ENCODE measurements at places on chromosomes 7 and 10.
A peak's percentile ranks its signal among the peaks of the same experiment; 100 is the strongest.

GRCh38 chr10:58621379-58622077 is 108.9 kb downstream of the BICC1 start:
- DNase-seq = no peak

- no peak for DNase-seq
These were observed 156.1 kb upstream of the PLXDC2 start for GRCh38 chr10:19659920-19660655.

GRCh38 chr7:131045526-131045925 is 282.1 kb upstream of the MKLN1 start:
- DNase-seq = no peak

DNA sequence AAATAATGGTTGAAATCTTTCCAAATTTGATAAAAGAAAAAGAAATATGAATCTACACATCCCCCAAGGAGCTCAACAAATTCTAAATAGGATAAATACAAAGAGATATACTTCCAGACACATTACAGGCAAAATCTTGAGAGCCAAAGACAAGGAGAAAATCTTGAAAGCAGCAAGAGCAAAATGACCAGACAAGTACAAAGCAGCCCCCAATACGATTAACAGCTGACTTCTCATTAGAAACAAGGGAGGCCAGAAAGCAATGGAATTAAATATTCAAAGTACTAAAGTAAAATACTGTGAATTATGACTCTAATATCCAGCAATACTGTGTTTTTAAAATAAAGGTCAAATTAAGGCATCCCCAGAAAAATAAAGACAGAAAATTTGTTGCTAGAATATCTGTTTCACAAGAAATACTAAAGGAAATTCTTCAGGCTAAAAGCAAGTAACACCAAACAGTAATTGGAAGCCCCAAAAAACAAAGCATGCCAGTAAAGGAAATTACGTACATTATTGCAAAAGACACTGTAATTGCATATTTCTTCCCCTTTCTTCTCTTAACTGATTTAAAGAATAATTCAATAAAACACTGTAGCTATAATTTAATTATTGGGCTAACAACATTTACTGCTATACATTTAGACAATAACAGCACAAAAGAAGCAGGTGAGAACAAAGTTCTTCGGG is 36.4 kb downstream of the ZNF438 start:
- no peak for DNase-seq

DNA sequence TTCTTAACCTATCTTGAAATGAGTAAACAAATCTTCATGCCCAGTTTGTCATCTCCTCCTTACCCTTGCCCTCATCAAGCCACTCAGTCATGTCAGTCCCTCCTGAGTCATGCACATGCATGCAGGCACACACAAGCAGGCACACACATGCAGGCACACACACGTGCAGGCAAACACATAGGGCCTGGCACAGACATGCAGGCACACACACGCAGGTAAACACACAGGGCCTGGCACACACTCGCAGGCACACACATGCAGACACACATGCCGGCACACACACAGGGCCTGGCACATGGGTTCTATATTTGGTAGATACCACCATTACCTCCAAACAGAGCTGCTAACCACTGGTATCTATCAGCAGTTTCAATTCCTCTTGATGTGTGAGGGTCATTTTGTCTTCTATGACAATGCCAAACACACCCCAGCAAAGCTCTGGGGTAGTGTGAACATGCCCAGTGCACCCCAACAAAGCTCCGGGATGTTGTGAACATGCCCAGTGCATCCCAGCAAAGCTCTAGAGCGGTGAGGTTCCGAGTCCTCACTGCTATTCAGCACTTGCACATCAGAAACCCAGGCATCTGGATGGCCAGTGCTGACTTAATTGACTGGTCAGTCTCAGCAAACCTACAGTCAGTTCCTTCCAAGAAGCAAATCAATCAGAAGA is 563.8 kb downstream of the PTPRN2 start:
- DNase-seq = no peak

DNA sequence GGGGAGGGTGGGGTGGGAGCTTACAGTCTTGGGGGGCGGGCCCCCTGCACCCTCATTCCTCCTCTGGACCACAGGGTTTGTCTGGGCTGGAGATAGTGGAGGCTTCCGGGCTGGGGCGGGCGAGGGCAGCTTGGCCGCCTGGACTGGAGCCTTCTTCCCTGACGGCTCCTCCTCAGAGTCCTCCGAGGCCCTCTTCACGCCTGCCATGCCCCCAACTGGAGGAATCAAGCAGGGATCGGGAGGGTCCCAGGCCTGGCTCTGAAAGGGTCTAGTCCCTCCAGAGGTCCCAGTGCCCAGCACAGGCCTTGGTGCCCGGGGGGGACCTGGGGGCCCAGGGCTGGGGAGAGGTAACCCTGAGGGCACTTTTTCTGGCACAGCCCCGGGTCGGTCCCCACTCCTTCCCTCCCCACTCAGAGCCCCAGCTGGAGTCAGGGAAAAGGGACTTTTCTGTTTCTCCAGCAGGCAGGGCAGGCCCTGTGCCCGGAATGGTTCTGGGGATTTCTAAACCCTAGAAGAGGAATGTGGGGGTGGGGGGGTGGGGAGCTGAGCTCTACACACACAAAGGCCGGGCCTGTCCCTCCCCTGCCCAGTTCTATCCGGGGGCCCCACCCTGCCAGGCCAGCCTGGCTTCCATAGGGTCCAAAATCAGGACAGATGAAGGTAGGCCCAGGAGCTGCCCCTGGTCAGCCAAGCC is 11.6 kb downstream of the MICALL2 start:
- no peak for DNase-seq

GRCh38 chr7:75639071-75639885 is 99.5 kb downstream of the HIP1 start:
- peak; percentile 21 for DNase-seq

Data from activated gamma-delta T cell (primary cell).